Cardiac septum (tissue), 1 donor: ENCODE measurements at places on chromosomes 1 and 21. TPM values are rescaled to one million over a fixed set of nuclear protein-coding genes. Genes with fewer than 3 reads are reported as not detected.

G0S2 gene
- 246 TPM for total RNA-seq

DNA sequence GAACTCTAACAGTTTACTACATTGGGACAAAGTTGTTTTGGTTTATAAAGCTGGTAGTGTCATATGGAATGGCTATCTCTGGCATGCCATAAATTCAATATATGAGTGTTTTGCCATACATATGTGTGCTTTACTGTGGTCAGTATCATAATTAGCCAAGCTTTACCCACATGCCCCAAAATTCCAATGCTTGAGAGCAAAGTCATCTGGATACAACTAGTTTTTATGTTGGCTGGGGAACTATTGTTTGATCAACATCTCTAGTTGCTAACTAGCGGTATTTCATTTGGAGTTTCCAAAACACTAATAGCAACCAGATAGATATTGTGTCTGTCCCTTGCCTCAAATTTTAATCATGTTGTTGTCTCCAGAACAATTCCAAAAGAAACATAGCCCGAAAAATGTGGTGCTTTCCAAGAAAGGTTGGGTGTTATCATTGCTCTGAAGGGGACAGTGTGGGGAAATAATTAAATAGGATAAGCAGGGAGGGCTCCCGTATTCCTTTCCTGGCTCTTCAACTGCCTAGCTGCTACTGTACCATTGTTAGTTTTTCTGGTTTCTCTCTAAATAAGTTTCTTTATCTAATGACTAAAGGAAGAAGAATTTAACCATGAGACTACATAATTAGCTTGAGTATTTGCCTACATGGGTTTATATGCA lies 136.1 kb downstream of the TGFB2 start:
- DNase-seq, result no peak

GRCh38 chr1:199377211-199377610 lies 650.3 kb upstream of the NR5A2 start:
- no peak for DNase-seq

GRCh38 chr1:52569449-52570210 lies 16.7 kb upstream of the TUT4 start:
- no peak for DNase-seq

DNA sequence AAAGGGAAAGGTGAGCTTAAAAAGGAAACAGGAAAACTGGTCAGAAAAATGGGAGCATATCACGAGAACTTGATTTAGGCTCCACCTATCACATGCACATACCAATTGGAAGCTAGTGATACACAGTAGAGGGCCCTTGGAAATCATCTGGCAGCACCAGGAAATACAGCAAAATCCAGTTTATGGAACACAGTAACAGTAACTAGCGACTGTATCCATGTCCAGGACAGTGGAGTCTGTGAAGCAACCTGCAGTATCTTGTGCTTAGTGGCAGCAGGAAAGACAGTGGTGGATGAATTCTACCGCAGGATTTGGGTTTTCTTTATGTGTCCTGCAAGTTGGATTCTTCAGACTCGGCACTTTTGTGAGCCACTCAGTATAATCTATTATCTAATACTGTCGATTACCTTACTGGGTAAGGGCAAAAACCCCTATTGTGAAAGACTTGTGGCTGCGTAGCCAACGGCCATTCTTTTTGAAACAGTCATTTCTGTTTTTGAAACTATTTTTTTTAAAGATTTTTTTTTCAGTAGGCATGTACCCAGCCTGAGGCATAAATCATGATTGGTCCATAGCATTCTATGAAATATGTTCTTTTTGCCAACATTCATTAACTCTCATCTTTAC lies 1.6 kb upstream of the KDM4A start:
- DNase-seq, result no peak

DNA sequence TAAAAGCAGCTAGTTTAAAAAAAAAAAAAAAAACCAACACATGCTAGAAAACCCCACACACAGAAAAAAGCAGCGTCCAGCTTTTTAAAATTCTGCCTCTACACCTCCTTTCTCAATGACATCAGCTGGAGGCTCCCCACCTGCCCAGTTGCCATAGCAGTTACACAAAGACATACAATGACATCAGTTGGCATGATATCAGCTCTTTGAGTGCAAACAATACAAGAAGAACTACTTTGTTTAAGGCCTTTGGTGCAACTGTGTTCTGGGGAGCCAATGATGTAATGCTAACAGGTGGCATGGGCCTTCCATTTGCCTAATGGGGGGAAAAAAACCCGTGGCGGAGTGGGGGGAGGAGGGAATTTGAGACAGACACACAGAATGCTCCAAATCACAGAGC lies 32.9 kb downstream of the DUSP10 start:
- DNase-seq, result no peak

DNA sequence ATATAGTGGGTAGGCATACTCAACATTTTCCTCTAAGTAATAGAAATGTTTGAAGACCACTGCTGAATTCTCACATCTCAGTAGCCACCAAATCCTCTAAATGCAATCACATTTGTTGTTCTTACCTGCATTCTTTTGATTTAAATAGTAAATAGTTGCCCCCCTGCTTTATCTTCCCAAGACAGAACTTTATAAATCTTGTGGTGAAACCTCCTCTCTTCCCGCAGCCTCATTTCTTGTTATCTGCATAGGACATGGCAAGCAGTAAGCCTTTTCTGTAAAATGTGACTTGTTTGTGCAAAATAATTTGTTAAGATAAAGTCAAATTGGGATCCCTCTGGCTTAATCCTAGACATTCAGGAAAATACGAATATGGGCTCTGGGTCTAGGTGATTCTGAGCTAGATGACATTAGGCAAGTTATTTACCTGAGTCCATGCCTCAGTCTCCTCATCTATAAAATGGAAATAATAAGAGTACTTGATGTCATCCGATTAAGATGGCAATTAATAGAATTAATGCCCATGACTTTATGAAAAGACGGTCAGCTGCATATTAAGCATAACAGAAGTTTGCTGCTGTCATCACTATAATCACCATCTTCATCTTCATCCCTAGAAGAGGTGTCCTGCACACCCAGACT lies 77.7 kb downstream of the LRRC8C start:
- no peak for DNase-seq

DNA sequence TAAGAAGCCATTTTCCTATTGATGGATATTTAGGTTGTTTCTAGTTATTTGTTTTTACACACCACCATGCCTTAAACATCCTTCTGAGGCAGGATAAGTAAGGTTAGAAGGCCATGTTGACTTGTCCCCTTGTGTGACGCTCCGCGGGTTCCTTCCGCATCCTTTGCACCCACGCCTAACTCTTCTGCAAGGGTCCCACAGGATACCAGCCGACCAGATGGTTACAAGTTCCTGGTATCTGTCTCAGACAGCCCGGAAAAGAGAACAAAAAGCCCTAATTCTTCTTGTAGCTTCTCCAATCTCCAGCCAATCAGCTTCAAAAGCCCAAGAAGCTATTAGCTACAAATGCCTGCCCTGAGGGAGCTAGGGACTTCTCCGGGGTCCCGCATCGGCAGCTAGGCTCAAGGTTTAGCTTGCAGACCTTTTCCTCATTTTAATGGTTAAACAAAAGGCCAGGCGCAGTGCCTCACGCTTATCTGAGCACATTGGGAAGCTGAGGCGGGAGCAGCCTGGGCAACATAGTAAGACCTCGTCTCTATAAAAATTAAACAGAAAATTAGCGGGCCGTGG lies 4.9 kb upstream of the OTUD3 start:
- DNase-seq, result no peak

GRCh38 chr1:244150665-244151064 lies 99.6 kb downstream of the ZBTB18 start:
- DNase-seq, result no peak

DNA sequence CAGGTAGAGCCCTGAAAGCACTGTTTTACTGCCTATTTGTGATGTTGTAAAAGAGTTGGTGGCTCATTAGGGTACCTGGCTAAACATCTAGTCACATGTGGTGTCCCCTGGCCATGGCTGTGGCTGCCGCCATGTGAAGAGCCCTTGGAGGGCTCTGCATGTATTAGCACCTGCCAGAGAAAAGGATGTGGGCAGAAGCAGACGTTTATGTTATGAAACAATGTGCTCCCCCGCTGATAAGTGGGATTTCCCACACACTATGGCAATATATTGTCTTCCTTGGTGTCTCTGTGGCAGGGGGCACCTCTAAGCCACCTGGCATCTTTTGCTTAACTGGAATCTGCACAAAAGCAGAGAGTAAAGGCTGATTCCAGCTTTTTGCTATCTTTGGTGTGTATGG lies 9.6 kb downstream of the TENT5C start:
- no peak for DNase-seq
